T-cell (primary cell): ENCODE measurements at places on chromosomes 6 and 20.

DNA sequence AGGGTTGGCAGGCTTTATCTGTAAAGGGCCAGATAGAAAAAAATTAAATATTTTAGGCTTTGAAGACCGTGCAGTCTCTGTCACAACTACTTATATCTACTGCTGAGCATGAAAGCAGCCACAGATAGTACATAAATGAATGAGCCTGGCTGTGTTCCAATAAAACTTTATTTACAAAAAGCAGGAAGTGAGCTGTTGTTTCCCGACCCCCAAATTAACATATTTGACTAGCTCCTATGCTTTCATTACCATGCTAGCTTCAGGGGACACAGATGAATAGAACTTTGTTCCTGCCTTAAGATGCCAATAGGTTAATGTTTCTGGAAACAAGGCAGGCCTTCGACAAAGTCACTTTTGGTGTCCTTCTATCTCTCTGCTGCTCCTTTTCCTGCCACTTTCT is 1058.0 kb upstream of the FLRT3 start:
- DNase-seq = no peak

DNA sequence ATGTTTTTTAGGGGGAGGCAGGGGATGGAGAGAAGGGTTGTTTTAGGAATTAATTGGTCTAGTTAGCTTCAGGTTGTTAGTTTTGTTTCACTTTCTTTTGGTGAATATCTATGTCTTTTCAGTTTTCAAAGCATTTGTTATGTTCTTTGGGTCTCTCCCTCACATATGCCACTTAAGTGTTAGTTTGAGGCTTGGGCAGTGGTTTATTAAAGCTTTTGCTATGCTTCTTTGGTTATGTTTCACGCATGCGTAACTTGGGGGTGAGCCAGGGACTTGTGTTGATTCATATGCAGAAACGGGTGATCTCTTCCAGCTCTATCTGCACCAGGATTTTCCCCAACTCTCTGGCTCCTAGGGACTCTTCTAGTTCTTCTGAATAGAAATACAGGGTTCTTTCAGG is 11.4 kb upstream of the MMS22L start:
- no peak for DNase-seq

DNA sequence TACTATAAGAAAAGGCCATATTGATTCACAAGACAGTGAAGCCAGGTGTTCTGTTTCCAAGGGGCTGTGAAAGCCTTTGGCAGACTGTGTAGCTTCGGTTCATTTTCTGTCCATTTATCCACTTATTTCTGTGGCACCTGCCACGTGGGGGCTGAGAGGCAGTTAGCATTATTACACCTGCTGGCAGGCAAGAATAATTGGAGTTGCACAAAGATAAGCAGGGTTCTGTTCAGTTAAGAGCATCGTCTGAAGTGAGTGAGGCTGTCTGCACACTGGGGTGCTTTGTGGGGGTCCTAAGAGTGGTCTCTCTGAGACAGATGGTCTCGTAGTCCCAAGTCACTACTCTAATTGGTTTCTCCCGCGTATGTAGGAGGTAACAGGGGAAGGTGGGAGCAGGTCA is 60.6 kb upstream of the CCN6 start:
- no peak for DNase-seq

DNA sequence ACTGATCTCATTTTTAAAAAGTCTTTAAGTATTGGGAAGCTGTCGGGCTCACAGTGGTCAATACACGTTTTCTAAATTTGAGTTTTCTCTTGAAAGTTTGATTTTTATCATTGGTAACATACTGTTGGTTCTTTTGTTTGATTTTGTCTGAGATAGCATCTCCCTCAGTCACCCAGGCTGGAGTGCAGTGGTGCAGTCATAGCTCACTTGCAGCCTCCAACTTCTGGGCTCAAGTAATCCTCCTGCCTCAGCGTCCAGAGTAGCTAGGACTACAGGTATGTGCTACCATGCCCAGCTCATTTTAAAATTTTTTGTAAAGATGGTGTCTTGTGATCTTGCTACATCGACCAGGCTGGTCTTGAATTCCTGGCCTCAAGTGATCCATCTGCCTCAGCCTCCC is 9.1 kb downstream of the PPARD start:
- DNase-seq = no peak

DNA sequence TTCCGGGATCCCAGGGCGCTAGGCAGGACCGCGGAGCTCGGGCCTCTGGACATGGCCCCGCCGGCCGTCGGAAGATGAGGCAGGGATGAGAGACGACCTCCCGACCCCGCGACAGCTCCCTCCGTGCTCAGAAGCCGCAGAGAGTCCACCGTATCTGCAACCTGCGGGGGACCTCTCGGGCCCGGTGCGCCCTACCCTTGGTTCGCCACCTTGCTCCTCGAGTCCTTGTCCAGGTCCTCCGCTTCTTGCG is 301 bp downstream of the PPP1R3D start:
- DNase-seq = no peak
